NCI-H2227 treated with DMSO at 0.1 percent for 48 hours (cell line): ENCODE measurements at places on chromosomes 16 and 17.
A peak's percentile ranks its signal among the peaks of the same experiment; 100 is the strongest.

DNA sequence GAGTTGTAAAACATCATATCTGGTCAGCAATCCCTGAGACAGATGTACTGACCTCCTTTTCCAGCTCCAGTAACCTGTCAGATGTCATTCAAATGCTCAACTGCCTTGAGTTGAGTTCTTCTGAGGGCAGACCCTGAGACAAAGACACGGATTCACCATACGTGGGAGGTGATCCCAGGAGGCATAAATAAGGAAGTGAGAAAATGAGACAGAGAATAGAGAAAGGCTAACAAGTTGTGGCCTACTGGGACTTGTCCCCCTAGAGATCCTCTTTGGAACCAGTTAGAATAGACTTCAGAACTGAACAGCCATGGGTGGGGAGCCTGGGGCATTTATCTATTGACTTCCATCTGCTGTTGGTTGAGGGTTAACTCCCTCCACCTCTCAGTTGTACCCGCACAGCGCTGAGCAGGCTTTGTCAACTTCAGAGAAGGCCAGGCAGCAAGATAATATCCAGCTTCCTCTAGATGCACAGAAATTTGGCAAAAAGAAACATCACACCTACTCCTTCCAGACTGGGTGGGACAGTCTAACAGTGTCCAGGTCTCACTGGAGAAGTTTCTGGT, 123.0 kb upstream of the DYNLRB2 start:
- DNase-seq, result no peak

- no peak for DNase-seq
Observed at GRCh38 chr16:78988361-78988969, 612.1 kb downstream of the MAF start.

DNA sequence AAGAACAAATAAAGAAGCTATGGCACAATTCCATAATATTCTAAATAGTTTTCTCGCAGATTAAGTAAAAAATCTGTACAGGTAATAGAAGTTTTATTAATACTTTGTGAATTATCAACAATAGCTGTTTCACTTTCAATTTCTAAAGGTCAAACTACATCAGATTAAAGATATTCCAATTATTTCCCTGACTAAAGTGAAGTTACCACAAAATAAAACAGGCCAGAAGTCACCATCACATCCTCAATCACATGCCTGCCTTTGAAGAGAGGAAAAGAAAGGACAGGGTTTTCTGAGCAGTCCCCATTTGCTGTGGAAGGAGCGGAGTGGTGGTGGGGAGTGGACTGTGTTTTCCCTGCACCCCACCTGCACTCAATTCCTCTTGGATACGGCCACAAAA, 11.1 kb downstream of the ITFG1 start:
- no peak for DNase-seq

GRCh38 chr16:85173146-85173980, 61.1 kb upstream of the CIBAR2 start:
- DNase-seq, result no peak

DNA sequence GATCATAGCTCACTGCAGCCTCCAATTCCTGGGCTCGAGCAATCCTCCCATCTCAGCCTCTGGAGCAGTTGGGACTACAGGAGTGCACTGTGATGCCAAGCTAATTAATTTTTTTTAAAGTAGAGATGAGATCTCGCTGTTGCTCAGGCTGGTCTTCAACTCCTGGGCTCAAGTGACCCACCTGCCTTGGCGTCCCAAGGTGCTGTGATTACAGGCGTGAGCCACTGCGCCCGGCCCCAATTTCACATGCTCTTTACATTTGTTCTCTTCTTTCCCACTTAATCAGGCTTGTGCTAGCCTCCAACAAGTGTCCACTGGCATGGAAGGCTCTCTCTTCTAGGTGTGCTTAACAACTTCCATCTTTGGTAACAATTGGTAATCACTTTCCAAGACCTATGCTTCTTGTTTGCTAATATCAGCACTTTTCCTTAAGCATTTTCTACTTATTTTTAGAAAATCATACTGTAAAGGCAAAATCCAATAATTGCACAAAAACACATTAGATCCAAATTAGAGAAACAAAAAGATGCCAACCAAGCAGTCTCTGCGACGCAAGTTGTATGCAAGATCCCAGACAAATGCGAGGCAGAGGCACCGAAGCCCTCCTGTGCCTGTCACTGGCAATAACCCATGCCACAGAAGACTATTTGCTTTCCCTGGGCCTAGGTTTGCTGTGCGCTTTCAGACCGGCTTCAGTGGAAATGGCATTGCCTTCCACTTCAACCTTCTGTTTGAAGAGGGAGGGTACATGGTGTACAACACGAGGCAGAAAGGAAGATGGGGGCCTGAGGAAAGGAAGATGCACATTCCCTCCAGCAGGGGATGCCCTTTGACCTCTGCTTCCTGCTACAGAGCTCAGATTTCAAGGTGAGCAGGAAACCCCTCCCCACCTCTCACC, 52.6 kb downstream of the NOS2 start:
- no peak for DNase-seq

GRCh38 chr17:79699386-79700036, 31.2 kb upstream of the ENPP7 start:
- no peak for DNase-seq

DNA sequence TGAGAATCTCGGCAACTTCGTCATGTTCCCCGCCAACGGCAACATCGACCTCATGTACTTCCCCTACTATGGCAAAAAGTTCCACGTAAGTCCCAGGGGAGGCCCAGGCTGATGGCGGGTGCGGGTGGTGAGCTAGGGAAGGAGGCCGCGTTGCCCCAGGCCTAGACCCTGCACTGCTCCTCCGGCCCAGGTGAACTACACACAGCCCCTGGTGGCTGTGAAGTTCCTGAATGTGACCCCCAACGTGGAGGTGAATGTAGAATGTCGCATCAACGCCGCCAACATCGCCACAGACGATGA, 4.8 kb downstream of the ATP1B2 start:
- no peak for DNase-seq

DNA sequence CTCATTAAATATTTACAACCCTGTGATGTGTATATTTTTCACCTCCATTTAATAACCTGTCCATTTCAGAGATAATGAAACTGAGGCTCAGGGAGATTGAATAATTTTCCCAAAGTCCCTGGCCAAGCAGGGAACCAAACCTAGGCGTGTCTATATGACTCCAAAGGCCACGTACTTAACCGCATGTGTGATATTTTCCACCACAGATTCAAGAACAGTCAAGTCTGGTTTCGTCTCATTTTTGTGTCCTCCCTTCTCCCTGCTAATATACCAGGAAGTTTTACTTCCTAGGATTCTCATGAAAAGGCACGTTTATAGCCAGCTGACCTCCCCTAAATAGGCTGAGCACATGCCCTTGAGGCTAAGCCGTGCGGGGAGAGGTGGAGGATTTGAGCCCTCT, 15.3 kb downstream of the WFIKKN2 start:
- no peak for DNase-seq

DNA sequence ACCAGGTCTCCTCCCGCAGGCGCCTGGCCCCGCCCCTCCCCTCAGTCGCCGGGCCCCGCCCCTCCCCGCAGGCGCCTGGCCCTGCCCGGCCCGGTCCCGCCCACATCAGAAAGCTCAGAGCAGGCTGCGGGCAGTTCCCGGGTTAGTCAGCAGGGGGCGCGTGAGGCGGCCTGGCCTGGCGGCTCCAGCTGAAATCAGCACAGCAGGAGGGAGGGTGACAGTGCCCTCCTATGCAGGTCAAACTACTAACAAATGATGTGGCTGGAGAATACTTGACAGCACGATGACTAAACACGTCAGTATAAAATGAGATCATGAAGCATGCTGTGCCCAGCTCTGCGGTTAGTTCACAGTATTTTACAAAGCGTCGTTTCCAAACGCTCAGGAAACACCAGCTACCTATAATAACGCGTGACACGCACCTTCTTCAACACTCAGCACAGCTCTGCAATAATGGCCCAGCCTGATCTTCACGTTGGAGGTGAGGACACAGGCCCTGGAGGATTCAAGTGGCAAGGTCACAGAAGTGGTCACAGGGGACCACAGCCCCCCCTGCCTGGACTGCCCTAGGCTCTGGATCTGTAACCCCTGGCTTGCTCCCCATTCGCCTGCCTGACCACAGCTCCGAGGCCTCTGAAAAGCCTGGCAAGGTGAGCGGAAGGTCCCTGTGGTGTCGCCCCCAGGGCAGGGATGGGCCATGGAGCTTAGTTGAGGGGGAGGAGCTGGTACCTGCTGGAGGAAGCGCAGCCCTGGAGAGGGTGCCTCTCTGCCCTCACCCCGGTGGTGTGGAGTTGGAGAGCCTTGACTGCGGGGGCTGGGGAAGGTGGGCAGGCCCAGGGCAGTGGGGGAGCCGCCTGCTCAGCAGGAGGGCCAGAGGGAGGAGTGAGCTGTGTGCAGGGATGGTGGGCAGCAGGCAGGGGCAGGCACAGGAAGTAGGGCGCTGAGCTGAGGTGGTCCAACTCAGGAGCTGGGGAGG, 81.2 kb downstream of the KCNJ12 start:
- DNase-seq, result peak; percentile 68

DNA sequence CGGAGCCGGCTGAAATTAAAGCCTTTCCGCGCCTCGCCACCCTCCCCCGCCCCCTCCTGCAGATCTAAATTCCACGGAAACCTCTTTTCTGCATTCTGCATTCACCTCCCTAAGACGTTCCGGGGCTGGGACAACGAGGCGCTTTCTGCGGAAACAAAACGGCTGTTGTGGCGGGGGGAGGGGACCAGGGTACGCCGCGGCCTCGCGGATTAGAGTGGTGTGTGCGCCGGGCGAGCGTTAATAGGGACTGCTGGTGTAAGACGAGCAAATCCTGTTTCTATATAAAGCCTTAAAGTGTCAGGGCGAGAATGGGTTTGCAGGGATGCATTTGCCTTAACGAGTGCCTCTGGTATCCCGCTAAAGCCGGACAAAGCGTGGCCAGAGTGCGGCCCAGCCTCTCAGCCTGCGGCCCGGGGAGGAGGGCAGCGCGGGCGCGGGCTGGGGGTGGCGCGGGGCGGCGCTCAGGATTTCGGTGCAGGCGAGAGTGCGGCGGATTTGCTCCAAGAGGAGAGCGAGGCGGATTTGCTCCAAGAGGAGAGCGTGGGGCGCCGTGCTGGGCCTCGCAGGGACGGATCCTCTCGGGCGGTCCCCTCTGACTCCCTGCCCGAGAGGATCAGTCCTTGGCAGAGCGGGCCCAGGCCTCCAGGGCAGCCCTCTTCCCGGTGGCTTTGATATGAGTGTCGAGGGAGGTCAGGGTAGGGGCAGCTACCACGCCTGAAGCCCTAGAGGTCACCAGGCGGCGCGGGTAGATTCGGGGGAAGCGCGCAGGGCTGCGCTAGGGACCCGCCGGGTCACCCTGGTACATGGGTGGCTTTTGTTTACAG, 5.1 kb downstream of the BAHCC1 start:
- DNase-seq, result peak; percentile 53

- no peak for DNase-seq
Observed at GRCh38 chr16:92431-93339, 14.7 kb downstream of the MPG start.

GRCh38 chr17:80080081-80080480, 21.3 kb upstream of the GAA start:
- DNase-seq, result no peak

DNA sequence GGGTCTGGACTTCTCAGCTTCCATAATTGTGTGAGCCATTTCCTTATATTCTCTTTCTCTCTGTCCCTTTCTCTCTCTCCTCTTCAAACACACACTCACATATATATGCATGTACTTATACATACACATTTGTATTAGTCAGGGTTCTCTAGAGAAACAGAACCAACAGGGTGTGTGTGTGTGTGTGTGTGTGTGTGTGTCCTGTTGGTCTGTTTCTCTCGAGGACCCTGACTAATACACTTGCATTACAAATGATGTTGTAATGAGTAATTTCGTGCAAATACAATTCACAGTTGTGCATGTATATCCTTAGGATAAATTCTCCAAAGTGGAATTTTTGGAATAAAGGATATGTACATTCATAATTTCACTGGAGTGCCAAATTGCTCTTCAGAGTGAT, 115.3 kb downstream of the NPIPB5 start:
- no peak for DNase-seq

- peak; percentile 35 for DNase-seq
Observed at GRCh38 chr17:46770818-46771560, 47.5 kb downstream of the WNT3 start.

DNA sequence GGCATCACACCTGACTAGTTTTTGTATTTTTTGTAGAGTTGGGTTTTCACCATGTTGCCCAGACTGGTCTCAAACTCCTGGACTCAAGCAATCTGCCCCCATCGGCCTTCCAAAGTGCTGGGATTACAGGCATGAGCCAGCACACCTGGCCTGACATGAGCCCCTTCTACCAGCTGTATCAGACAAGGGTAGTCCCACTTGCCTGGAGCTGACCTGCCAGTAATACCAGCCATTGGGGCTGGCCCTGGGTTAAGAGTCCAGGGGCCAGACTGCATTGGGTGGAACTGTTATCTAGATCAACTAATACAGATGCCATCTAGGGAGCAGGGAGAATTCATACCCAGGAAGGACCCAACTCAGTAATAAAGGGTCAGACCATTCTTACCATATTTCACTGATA, 28.1 kb downstream of the WSB1 start:
- DNase-seq, result no peak

DNA sequence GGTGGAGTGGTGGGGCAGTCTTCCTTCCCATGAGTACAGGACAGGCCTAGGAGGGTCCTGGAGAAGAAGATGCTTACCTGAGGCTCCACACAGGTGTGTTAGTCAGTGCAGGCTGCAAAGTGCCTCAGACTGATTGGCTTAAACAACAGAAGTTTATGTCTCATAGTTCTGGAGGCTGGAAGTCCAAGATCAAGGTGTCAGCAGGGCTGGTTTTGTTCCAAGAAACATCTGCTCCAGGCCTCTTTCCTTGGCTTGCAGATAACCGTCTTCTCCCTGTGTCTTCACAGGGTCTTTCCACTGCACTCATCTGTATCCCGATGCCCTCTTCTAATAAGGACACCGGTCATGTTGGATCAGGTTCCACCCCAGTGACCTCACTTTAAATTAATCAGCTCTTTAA, 153.0 kb downstream of the NTN1 start:
- no peak for DNase-seq

DNA sequence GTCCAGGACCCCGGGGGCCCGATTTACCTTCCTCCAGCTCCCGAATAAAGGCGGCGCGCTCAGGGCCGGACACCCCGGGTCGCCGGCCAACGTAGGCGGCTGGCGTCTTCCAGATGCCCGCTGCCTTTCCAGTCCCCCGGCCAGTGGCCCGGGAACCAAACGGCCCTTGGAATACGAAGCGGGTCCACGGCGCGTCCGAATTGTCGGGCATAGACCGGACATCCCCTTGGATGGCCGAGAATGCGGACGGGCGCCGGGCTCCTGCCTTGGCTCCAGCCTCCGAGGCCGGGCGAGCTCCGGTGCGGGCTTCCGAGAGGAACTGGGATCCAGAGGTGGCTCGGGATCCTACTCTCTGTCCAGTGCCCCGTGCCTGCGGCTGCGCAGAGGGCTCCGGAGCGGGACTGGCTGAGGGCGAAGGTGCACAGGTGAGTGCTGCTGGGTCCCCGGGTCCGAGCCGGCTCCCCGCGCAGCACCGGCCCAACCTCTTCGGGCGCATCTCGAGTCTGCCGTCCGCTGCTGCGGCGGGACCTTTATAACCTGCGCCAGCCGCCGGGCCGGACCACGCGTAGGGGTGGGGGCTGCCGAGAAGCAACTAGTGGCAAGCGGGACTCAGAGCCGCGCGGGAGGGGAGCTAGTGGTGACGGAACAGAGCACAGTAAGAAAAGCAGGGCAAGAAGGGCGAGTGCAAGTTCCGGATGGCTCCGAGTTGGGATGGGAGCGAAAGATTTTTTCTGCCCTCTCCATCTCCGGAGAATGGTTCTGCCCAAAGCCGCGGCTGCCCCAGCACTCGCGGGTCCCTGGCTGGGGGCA, at the start of gene HAP1:
Gene HAP1 (minus strand): TSS at position 505 of the 810 bp plus-strand sequence. CDS start 9 bp downstream, at position 496.
- DNase-seq, result peak; percentile 65
